ENCODE measurements at places on chromosomes 7 and 10.

GRCh38 chr10:121751191-121751760 lies 153.0 kb upstream of the FGFR2 start:
- no peak for DNase-seq

GRCh38 chr10:90218846-90219245 lies 517.5 kb downstream of the KIF20B start:
- DNase-seq: no peak

- DNase-seq: no peak
Measured at GRCh38 chr10:104299031-104299904, 30.3 kb downstream of the GSTO2 start.

GRCh38 chr10:79507440-79508167 lies 4.7 kb upstream of the EIF5AL1 start:
- no peak for DNase-seq

DNA sequence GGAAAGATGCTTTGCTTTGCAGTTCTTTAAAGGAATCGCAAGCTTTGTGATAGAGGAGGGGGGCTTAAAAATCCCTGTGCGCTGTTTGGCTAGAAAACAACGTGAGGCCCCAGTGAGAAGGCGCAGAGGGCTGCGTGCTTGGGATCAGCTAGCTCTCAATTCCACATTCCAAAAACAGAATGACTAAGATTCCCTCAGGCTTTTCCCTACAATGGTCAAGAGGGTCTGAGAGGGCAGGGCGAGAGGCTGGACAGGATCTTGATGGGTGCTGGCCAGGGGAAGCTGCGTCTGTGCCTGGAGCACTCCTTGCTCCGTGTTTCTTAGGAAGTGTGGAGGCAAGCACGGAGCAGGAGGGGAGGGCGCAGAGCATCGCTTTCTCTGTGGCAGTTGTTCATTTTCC lies 72.1 kb upstream of the INHBA start:
- no peak for DNase-seq

- DNase-seq: no peak
Measured at GRCh38 chr7:137755846-137756651, 90.7 kb downstream of the DGKI start.

- DNase-seq: no peak
Measured at GRCh38 chr10:109427411-109427810, 495.9 kb downstream of the XPNPEP1 start.

GRCh38 chr7:83739527-83739926 lies 90.6 kb upstream of the SEMA3E start:
- no peak for DNase-seq

GRCh38 chr10:122181041-122181732 lies 89.9 kb upstream of the BTBD16 start:
- DNase-seq: no peak

DNA sequence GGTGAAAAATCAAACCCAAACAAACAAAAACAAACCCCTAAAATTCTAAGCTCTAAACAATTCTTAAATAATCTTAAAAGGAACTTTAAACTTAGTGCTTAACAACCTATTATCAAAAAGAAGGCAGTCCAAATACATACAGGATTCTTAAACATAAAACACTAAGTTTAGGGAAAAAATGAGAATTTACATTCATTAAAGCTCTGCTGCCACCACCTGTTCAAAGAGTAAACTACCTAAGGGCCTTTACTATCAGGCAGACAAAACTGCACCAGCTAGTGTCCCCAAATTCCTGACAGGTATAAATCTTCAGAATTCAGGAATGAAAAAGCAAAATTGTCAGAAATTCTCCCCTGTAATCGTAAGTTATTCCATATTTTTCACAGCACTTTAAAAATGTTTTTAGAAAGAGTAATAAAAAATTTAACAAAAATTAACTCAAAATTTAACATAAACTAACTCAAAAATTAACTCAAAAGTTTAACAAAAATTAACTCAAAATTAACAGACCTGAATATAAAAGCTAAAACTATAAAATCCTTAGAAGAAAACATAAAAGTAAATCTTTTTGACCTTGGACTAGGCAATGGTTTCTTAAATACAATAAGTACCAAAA lies 55.1 kb downstream of the PDZD8 start:
- no peak for DNase-seq

GRCh38 chr7:2972835-2973161 lies 70.9 kb downstream of the CARD11 start:
- DNase-seq: no peak

- DNase-seq: no peak
Measured at GRCh38 chr7:47504551-47505311, 77.2 kb downstream of the TNS3 start.

- DNase-seq: no peak
Measured at GRCh38 chr7:86916277-86916825, 143.1 kb downstream of the ELAPOR2 start.

DNA sequence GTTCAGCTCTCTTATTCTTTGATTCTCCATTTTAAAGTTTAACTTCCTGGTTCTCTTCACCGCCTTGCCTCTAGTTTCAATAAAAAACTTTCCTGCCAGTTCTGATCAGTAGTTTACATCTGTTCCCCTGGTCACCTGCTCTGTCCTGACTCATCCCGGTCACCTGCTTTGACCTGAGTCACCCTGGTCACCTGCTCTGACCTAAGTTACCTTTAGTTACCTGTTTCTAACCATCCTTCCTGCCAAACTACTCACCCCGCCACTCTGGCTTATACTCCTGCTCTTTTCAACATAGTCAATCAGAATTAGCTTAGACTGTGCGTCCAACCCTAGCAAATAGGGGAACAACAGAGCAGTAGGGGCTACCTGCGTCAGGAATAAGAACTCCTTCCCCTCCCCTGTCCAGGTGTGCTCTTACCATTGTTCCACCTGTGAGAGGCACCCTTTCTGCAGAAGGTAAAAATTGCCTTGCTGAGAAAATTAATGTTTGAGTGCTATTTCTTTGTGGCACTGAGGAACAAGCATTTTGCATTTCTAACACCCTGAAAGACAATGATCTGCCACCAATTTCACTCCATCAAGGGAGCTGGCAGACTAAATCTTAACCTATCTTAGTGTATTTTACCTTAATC lies 263.6 kb downstream of the DOCK4 start:
- DNase-seq: no peak

GRCh38 chr7:7739204-7740036 lies 21.0 kb upstream of the RPA3 start:
- no peak for DNase-seq

DNA sequence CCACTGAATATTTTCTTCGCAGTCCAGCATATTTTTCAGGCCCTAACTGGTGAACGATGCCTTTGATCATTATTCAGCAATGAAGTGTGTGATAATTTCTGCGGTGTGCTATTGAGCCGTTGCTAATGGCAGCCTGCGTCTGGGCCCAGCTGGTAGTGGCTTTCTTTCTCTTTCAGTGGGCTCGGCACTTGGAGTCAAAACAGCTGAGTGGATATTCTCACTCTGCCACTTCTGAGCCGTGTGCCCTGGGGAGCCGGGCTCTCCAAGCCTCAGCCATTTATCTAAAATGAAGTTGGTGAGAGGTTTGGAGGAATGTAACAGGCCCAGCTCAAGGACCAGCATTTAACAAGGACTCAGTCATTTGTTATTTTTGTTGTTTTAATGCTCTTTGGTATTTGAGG lies 87.5 kb upstream of the IFRD1 start:
- no peak for DNase-seq

DNA sequence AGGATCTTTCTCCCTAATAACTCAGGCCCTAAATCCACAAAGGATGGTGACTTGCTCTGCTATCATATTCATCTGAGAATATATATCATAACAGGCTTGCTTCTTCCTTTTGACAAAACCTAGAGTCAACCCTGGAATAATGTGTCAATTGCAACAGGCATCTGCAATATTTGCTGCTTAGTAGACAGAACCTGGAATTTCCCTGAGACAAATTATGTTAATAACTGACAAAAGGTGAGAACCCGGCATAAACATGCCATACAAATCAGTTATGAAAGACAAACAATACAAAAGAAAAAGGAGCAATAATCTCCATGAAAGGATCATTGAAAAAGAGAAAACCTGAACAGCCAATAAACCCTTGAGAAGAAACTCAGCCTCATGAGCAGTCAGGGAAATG lies 114.5 kb upstream of the CDCA7L start:
- no peak for DNase-seq

DNA sequence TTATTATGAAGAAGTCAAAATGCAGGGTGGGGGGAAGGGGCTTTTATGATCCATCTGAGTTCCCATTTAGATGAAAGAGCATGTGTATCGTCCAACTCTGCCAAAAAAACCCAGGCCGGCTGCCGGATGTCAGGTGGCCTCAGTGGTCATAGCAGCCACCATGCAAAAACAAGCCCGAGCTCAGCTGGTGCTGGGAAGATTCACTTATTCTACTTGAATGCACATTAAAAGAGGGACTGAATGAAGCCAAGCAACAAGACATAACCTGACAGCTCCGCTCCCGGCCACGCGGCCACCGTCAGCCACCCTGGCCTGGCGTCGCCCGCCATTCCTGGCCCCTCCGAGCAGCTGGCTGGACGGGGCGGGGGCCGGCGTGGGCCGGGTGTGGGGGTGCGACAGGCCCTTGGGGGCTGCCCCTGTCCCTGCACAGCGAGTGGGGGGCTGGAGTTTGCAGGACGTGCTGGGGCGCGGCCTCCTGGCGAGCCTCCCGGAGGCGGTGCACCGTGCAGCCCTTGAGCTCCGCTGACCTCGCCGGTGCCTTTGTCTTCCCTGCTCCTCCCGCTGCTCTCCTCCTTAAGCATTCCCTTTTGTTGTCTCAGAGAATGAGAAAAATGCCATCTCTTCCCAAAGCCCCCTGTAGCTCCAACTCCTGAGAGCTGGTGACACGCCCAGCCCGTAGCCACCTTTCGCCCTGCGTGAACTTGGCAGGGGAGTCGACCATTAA lies 67.8 kb downstream of the EBF3 start:
- no peak for DNase-seq

DNA sequence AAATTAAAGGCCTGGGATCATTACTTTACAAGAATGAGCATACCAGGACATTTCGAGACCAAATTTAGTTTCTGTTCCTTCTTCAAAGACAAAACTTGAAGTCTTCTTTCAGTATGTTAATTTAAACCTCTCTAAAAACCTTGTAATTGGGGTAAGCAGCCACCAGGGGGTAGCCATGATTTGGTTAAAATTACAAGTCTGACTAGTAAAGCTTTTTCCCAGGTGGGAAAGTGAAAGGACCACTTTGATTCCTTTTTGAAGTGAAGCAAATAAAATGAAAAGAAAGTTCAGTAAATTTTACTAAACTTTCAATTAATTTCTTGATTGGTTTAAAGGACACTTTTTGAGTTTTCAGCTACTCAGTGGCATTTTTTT lies 294.3 kb downstream of the BBS9 start:
- DNase-seq: no peak

GRCh38 chr7:116779216-116779615 lies 83.2 kb upstream of the CAPZA2 start:
- no peak for DNase-seq

DNA sequence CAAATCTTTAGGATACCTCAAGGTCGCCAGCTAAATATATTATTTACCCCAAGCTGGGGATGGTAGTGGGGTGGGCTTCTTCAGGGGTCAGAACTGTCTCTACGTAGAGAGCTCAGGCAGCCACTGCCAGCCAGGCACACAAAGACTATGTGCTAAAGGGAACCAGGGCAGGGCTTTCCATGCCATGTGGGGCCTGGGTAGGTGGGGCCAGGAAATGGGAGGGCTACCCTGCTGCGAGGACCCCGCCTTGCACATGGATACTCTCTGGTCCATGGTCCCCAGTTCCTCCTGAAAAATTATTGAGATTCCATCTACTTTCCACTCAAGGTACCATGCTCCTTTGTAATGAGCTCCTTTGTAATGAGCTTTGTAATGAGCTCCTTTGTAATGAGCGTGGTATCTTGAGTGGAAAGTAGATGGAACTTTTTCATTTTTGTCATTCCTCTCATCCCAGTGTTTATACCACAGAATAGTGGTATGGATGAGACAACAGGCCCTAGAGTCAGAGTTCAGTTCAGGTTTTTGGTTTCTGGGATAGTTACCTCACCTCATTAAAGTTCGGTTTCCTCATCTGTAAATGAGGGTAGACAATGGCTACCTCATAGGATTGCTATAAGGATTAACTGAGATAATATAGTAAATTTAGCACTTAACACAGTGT lies 5.8 kb downstream of the SYNPO2L start:
- DNase-seq: no peak

DNA sequence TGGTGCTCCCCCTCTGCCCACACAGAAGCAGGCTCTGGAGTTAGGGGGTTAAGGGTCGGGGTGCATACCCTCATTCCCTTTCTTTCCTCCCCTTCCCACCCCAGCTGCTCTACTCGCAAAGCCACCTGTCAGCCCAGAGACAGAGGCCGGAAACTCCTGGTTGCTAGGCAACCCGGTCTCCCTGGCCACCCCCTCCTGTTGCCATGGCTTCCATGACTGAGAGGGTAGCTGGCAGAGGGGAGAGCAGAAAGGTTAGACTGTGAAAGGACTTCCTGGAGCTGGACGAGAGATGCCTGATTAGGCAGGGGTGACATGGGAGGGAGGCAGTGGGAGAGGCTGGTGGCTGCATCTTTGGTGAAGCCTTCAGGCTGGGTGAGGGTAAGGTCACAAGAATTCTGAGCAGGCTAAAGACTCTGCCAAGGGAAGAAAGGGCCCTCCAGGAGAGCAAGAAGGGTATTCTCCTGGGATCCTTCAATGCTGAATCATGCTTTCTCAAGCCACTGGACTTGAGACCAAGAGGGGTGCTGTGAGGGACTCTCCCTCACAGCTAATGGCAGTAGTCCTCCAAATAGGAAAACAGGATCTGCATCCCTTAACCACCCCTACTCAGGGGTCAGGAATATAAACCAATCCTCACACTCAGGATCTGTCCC lies 5.4 kb downstream of the PSD start:
- no peak for DNase-seq

GRCh38 chr10:50554995-50555568 lies 68.7 kb downstream of the SGMS1 start:
- DNase-seq: no peak

- no peak for DNase-seq
Measured at GRCh38 chr10:34292675-34293074, 522.4 kb downstream of the PARD3 start.

DNA sequence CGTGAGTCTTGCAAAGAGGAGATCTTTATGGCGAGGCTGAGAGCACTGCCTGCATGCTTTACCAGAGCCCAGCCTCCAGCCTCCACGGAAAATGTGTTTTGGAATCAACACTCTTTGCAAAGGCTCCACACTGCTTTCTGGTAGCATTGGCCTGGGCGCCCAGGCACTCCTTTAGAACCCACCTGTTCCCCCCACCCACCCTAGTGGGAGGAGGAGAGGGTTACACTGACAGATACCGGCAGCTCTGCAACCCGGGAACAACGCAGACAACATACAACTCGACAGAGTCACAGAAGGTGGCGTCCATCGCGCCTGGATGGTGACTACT lies 5.5 kb upstream of the MNX1 start:
- DNase-seq: no peak

DNA sequence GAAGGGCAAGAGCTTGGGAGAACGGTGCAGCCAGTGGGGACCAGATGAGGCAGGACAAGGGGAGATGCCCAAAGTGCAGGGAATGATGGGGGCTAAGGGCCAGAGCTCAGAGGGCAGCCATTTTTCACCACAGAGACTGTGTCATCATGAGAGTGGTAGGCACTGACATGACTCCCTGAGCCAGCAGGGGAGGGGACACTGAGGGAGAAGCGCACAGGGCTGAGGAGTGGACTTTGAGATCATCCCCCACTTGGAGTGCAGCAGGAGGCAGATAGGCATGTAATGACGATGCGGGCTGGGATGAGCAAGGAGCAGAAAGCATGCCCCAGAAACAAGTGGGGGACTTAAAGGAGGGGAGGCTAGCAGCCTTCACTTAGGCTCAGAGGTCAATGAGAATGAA lies 5.2 kb upstream of the SMKR1 start:
- no peak for DNase-seq

- DNase-seq: no peak
Measured at GRCh38 chr7:112886208-112886607, 96.0 kb upstream of the TMEM168 start.

GRCh38 chr10:25820874-25821273 lies 113.2 kb upstream of the MYO3A start:
- no peak for DNase-seq

All from activated effector memory CD4-positive, alpha-beta T cell treated with Interleukin-2 at 50 U/mL for 16 hours (primary cell).